ENCODE measurements at places on chromosomes 1 and 21.

DNA sequence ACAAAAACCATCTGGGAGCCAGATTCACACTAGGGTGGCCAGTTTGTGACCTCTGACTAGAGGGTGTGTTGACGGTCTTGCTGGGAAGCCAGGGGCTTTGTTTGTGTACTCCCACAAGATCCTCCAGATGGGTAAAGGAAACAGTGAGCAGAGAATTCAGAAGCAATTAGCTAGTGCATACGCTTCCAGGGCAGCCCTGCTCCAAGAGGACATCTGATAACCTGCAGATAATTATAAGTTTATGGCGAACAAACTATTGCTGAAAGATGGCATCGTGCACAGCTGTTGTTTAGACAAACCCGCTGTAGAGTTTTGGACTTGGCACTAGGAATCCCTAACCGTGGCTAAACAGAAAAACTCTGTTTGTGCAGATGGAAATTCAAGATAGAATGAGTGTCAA, 326.4 kb downstream of the TGFB2 start:
- DNase-seq: peak; percentile 32

- DNase-seq: no peak
These were observed 46.2 kb downstream of the ZNF648 start for GRCh38 chr1:182015360-182015759.

GRCh38 chr1:3331564-3331963, 122.9 kb upstream of the ARHGEF16 start:
- DNase-seq: no peak

GRCh38 chr1:231603598-231604275, 22.9 kb upstream of the DISC1 start:
- DNase-seq: peak; percentile 81

GRCh38 chr1:212718499-212718898, 18.9 kb upstream of the BATF3 start:
- DNase-seq: peak; percentile 29

GRCh38 chr1:185598332-185598731, 135.9 kb upstream of the HMCN1 start:
- DNase-seq: no peak

- no peak for DNase-seq
These were observed 25.3 kb upstream of the IGSF3 start for GRCh38 chr1:116692879-116693278.

- peak; percentile 75 for DNase-seq
These were observed at the start of gene KCNJ6 for GRCh38 chr21:37916310-37917051. TSS of gene KCNJ6 (minus strand) at chr21:37916457. CDS start at chr21:37840682, 75,775 bp downstream.

DNA sequence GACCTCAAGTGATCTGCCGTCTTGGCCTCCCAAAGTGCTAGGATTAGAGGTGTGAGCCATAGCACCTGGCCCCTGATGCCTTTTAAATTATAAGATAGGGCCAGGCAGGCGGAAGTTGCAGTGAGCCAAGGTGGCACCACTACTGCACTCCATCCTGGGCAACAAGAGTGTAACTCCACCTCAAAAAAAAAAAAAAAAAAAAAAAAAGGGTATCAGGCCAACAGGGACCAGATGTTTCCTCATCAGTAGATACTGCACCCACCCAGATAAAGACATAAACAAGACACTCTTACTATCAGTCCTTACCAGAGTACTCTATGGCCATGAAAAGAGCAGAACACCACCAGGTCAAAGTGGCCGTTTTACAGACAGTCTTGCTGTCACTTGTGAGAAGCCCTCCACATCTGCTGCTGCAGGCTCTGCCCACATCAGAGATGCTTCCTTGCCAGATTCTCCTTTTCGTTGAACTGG, 3.3 kb downstream of the C21orf58 start:
- DNase-seq: no peak

- no peak for DNase-seq
These were observed 30.6 kb downstream of the CDKN2C start for GRCh38 chr1:51000651-51001050.

DNA sequence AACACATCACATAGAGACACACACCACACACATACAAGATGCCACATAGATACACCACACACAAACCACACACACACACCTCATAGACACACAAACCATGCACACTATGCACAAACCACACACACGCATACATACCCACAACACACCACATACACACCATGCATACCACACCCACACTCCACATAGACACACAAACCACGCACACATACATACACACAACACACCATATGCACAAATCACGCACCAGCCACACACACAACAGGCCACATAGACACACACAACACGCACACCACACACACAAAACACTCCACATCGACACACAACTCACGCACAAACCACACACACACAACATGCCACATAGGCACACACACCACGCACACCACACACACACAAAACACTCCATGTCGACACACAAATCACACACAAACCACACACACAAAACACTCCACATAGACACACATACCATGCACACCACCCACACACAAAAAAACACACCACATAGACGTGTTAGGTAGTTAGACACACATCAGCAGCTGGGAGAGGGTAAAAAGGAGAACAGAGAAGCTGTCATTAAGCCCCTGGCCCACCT, 49.5 kb upstream of the SLC19A1 start:
- no peak for DNase-seq

DNA sequence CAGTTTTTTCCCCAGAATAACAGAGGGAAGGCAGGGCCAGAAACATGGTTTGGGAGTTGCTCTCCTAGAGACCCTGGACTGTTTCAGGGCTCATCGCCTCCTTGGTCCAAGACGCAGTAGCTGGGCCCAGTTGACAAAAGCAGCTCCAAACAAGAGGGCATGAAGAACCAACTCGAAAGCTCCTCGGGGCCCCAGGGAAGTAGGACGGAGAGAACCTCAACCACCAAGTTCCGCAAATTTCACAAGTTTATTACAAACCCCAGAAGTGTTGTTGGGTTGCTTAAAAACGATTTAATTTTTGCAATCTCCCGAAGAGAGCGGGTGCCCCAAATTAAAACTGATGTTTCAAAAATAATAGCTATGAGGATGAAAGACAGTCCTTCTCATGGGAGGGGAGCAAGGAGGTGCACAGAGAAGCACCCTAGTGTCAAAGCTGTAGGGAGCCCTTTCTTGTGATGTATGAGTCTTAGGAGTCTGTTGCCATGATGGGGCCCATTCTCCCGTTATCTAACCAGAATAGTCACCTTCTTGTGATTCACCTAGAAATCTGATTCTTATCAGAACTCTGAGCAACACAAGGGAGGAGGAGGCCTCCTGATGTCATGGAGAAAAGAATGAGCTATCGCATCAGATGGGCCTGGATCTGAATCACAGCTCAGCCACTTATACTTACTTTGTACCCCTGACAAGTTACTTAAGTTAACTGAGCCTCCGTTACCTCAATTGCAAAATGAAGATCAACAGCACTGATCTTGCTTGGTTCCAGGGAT, 165.7 kb upstream of the IRF2BP2 start:
- no peak for DNase-seq

DNA sequence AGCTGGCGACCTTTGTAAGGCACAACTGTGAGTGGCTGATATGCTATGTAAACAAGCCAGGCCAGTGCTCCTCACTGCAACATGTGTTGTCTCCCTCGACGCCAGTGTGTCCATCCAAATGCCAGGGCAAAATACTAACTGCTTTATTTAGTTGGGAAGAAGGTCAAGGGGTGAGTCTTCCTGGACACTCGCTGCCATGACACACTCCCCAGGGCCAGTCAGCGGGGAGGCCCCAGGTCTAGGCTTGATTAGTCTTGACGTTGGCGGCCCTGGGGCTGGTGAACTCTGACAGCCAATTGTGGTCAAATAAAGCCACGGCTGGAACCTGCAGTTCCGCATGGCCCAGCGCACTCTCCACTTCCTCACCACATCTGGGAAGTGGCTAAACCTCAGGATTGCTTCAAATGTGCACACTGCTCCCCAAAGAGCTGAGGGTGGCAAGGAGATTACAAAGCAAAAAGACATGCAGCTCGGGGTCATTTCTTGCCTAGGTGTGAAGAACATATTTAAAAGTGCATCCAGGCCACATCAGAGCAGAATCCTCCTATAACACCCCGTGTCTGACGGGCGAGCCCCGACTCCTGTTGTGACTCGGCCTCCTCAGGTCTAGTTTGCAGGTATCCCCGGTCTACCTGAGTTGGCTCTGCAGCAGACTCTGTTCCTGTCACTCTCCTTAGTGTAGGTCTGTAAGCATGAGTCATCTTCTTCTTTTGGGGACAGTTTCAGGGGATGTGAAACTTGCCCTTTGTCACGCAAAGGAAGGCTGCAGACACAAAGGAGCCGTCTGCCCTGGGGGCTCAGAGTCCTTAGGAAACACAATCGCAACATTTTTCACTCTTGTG, 183.5 kb downstream of the RUNX1 start:
- DNase-seq: peak; percentile 92

DNA sequence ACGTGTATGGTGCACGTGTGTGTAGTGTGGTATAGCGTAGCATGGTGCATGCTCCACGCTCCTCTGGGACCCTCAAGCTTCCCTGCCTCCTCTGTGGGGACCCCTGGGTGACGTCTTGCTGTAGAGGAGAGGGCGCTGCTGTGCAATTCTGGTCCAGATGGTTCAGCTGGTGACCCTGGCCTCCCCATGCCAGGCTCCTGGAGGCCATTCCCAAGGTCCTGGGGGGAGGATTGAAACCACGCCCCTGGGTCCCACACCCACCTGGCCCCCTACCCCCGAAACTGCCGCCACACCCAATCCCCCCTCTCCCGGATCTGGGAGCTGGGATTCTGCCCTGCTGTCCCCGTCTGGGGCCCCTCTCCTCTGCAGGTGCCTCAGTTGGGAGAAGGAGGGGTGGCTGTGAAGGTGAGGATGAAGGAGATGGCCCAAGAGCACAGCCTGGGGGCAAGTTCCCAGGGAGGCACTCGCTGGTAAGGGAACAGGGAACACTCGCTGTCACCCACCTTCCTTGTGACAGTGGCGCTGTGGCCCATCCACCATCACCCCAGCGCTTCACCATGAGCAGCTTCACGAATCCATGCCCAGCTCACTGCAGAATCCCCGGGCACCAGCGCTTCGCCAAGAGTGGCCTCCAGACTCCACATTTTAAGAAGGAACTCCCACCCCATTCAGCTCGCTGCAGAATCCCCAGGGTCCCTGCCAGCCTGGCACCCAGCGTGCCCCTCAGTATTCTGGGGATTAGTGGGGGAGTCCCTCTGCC, 38.0 kb downstream of the WDR4 start:
- no peak for DNase-seq

DNA sequence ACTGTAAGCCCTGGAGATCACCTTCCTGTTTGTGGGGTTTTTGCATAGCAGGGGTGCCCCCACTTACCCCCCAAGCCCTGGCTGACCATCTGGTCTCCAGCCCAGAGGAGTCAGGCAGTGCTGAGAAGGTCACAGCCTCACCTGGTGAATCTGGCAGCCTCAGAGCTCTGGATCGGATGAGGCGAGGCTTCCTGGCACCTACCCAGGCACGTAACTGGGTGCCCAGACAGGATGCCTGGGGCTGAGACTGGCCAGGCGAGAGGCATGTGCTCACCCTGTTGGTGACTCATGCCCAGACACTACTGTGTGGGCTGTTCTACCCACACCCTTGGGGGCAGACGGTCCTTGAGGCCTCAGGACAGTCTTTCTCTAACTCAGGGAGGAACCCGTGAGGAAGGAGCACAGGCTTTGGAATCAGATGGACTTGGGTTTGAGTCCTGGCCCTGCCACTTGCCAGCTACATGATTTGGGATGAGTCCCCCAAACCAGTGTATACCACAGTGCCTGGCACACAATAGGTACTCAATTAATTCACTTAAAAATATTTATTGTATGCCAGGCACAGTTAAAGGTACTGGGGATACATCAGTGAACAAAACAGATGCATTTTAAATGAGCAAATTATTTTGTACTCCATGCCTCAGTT, 15.1 kb upstream of the PADI3 start:
- DNase-seq: peak; percentile 96

DNA sequence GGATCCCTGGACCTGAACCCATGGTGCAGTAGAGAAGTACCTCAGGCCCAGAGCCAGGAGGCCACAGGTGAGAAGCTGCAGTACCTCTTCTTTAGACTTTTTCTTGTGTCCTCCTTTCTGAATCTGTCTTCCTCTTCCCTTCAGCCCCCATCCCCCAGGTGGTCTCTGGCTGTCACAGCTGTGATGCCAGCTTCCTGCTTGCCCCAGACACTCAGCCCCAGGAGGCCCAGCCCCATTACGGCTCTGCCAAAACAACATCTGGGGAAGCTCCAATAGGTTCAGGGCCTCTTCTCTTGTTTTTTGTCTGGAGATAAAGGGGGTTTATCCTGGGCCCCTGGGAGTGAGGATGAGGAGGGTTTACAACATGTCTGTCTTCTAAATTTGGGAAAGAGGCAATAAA, 9.5 kb upstream of the BTG2 start:
- DNase-seq: no peak

GRCh38 chr1:228185641-228185965, 20.0 kb downstream of the IBA57 start:
- no peak for DNase-seq

GRCh38 chr1:6109688-6110087, 64.0 kb downstream of the KCNAB2 start:
- DNase-seq: no peak

DNA sequence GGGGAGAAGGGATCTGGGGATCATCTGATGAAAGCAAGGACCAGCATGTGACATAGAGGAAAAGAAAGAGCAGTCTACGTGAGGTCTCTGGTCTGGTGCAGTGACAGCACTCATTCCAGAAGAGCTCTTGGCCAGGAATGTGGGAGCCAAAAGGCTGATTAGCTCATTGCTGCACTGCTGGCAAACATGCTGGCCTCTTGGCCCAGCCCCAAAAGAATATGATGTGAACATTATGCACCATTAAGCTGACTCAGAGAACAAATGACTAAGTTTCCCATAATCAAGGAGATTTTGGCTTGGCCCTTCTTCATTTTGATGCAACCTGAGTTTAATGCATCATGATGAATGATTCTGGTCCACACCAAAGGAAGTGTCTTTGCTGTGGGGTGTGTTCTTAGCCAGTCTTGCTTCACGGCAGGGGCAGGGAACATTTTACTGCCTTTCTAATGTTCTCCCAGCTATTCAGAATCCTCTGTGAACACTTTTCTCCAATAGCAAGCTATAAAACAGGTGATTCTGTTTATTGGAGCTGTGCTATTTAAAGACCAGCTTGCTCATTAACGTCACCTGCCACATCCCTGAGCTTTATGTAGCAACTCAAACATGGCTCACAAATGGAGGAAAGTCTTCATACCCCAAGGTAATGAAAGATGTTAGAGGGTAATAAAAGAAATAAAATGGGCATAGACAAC, 55.1 kb downstream of the PCBP3 start:
- DNase-seq: peak; percentile 54

Measured in mesenchymal stem cell (in vitro differentiated cells and primary cell).